ENCODE measurements at places on chromosomes 7 and 10.

- no peak for DNase-seq
These were observed 2.1 kb upstream of the GIGYF1 start for GRCh38 chr7:100696123-100696521.

DNA sequence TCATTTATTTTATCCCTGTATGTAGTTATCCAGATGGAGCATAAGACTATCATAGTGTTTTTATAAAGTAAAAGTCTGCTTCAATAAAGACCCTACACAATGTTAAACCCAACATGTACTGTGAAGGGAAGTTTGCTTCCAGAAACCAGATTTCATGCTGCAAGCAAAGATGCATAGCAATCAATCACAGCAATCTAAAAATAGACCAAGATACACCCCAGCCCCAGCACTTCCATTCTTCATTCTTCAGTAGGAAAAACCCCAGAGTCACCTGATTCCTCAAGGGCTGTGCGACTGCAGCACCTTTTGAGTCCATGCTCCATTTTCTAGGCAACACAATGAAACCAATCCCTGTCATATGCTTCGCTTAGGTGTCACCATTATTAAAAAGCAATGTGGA is 66.9 kb upstream of the PDE1C start:
- DNase-seq, result no peak

DNA sequence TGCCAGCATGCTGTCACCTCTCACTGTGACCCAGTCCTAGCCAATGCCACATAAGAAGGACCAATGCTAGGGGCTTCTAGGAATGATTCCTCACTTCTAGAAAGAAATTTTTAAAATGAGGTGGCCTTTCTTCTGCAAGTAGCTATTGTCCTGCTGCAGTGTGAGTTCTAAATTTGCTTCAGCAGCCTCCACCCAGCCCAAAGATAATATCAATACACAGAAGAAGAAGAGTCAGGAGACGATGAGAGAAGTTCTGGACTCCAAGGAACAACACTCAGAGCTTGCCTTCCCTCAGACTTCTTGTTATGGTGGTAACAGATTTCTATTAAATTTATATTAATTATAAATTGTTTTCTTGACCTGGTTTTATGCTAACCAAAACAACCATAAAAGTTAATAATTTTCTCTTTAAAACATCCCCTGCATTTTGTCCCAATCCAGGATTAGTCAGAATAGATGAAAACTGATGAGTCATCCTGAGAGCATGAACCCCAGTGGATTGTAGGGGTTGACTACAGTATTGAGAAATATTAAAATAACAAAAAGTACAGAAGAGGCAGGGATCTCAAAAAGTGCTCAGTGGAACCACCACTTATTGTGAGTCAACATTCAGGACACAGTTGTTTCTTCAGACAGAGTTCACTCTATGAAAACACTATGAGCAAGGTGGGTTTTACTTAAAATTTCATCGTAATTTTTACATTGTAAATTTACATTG is 29.6 kb upstream of the AKR1C2 start:
- DNase-seq, result no peak

DNA sequence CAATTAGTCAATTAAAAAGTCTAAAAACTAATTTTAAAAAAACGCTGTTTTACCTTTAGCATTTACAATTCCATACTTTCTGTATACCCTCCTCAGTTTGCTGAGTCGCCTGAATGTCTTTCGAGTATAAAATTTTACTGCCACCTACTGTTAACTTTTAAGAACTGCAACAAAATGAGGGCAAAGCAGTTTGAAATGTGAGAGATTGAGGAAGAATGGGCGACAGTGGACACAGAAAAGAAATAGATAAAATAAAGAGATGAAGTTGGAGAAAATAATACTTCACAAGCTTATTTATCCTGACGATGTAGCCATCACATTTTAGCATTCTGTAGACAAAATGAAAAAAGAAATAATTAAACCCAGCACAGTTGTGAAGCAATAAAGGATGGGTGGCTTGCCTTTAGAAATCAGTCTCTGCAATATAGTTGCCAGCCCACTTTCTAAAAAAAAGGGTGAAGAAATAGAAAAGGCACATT is 110.8 kb upstream of the PTN start:
- no peak for DNase-seq

DNA sequence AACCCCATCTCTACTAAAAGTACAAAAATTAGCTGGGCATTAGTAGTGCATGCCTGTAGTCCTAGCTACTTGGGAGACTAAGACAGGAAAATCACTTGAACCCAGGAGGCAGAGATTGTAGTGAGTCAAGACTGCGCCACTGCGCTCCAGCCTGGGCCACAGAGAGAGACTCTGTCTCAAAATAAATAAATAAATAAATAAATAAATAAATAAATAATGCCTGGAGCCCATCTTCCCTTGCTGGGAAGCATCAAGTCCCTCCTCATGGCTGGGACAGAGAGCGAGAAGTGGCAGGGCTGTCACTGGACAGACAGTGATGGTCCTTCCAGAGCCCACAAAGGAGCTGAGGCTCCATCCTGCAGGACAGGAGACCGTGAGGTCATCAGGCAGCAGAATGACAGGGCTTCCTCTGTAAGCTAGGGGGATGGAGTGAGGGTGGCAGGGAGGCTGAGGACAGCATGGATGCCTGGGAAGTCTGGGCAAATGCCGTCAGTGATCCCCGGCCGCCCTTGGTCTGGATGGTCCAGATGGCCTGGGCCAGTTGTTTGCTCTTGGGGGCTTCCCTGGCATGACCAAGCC is 36.4 kb upstream of the ELN start:
- no peak for DNase-seq

DNA sequence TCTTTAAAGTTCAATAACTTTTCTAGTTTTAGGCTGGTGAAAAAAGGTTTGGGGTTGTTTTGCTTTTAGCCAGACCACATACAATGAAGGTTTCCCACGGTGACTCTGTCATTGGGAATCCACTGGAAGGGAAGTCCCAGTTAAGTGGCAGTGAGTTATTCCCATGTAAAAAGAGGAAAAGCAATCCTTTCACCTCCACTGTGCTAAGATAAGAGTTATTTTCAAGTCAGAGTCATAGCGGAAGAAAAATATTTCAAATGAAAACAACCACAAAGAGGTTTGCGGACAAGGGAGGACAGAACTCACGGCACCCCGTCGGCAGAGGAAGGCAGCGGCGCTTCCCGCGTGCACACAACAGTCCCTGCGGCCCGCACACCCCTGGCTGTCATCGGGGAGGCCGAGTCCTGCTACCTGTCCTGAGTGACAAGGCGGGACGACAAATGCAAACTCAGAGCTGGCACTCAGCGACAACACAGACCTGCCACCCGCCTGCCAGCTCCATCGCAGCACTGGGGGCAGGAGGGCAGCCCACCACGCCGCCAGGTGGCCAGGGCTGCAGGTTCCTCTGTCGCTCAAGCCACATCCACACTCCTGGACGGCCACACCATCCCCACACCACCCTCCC is 9.3 kb upstream of the PAPOLB start:
- peak; percentile 12 for DNase-seq

- no peak for DNase-seq
These were observed 3.9 kb downstream of the RASGEF1A start for GRCh38 chr10:43262902-43263466.

GRCh38 chr7:139252451-139252850 is 21.4 kb downstream of the UBN2 start:
- no peak for DNase-seq

GRCh38 chr7:16564023-16564380 is 37.4 kb downstream of the LRRC72 start:
- no peak for DNase-seq

- no peak for DNase-seq
These were observed 97.6 kb upstream of the GPR22 start for GRCh38 chr7:107372298-107372697.

GRCh38 chr10:18400906-18401245 is 250.5 kb downstream of the NSUN6 start:
- DNase-seq, result no peak

- no peak for DNase-seq
These were observed 191.7 kb downstream of the SEMA3E start for GRCh38 chr7:83457022-83457892.

DNA sequence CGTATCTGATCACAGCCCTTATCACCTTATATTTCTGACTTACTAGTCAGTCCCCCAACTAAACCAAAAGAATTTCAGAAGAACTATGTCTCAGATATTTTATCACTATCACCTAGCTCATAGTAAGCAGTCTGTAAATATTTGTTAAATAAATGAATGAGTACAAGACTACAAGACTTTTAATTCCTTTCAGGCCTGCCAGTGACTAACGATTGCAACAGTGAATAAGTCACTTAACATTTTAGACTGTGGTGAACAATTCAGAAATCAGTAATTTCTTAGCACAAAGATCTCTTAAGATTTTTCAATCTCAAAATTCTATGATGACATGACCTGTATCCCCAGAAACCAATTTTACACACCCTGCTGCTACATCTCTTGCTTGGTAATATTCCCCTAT is 162.2 kb downstream of the IMMP2L start:
- DNase-seq, result no peak

- DNase-seq, result no peak
These were observed 33.4 kb downstream of the INPP5A start for GRCh38 chr10:132570771-132571649.

GRCh38 chr10:43408331-43408709 is 666 bp downstream of the HNRNPF start:
- no peak for DNase-seq

- DNase-seq, result no peak
These were observed 52.8 kb upstream of the FIGNL1 start for GRCh38 chr7:50502947-50503346.

GRCh38 chr10:42734536-42734935 is 48.1 kb upstream of the BMS1 start:
- DNase-seq, result no peak

DNA sequence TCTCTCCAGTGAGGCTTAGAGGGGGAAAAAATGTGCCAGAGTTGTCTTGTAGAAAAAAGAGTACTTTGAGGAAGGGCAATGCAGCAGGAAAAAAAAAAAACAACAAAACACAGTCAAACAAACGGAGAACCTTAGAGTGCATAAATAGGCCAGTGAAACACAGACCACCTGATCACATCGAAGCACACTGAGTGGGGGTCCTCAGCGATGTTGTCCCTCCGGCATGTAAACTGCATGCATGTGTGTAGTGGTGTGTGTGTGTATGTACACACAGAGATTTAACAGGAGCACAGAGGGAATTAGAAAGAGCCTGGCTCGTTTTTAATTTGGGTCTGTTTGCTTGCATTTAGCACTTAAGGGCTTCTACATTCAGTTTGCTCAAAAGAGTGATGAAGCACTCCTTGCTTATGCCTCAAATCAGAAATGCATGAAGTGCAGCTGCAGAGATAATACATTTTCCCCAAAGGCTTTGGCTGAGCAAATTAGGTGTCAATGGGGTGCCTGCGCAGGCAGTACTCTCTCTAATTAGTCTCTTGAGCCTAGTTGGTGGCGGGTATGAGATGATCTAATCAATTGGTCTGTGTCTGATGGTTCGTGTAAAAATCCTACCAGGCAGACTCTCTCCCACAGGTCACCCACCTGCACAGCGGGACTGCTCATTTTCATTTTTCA is 62.7 kb upstream of the FZD1 start:
- no peak for DNase-seq

DNA sequence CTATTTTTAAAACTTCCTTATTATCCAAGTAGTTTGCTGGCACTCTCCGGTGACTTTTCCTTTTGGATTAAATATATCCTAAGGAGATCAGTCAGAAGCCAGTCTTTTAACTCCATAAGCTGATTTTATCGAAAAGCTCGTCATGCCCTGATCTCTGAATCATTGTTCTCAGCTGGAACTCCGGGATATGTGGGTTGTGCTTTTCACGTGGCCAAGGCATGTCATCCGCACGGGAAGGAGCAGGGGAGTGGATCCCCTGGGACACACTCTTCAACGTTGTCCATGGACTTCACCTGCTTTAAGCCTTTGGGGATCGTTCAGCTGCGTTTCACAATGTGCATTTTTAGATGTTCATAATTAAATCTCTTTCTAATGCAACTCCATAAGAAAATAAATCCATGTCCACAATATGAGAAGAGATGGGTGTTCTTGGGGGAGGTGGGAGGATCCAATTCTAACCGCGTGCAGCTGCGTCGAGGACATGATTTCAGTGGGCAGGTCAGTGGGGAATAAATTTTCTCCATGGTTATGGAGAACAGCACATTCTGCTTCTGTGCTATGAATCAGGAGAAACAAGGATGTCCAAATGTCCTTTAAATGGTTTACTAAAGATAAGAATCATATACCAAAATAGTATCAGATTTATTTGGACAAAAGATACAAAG is 229.5 kb upstream of the ADARB2 start:
- DNase-seq, result no peak

DNA sequence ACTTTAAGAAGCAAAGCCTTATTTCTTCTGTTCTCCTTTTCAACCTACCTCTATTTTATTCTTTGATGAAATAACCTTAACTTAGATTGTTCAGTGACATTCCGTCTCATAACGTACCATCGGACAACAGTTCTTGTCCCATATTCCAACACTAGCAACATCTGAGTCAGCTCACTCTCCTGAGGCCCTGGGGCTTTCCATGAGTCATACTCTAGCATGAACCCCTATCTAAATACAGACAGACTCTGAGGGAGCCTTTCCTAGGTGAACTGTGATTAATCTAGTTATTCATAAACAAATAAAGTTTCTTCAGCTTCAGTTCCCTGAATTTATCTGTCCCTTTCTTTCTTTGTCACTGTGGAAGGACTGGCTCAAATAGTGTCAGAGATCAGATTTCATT is 168.7 kb upstream of the LYZL1 start:
- DNase-seq, result no peak

GRCh38 chr7:128810473-128810872 is 18.7 kb downstream of the CCDC136 start:
- no peak for DNase-seq

GRCh38 chr7:13751766-13752165 is 237.7 kb downstream of the ETV1 start:
- DNase-seq, result no peak
